ENCODE measurements at places on chromosomes 1 and 21. TPM values are rescaled to one million over a fixed set of nuclear protein-coding genes. Genes with fewer than 3 reads are reported as not detected.
A peak's percentile ranks its signal among the peaks of the same experiment; 100 is the strongest.

DNA sequence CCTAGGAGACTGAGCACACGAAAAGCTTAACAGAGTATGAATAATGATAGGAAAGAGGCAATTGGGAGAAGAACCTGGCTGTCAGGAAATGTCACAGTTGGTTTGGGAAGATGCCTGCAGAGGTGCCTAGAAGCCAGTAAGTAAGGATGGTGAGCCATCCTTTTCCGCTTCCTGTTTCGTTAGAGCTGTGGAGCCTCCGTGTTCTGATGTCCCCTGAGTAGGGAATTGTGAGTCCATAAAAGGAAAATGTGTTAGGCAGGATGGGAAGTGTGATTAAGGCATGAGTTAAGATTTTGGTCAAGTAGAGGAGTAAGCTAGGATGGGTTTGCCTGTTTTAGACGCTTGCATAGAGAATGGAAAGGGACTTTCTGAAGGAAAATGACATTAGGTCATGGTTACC lies 9.0 kb downstream of the CLIC4 start:
- DNase-seq: no peak

The ADGRL4 gene
- 14.3 TPM for polyA plus RNA-seq

DNA sequence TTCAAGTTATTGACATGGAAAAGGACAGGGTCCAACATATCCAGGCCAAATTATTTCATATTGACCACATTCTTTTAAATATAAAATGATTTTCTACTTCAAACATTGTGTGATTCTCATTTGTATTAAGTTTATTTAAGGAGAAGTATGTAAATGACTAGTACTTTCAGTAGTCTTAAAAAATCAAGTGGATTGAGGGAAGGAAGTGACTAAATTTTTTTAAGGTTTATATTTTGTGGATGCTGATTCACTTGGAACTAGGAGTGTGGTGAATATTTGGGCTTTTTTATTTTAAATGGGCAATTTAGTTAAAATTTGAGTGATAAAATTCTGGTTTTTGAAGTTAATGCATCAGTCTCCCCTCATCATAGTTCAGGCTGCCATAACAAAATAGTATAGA lies 10.1 kb downstream of the PRRC2C start:
- no peak for DNase-seq

DNA sequence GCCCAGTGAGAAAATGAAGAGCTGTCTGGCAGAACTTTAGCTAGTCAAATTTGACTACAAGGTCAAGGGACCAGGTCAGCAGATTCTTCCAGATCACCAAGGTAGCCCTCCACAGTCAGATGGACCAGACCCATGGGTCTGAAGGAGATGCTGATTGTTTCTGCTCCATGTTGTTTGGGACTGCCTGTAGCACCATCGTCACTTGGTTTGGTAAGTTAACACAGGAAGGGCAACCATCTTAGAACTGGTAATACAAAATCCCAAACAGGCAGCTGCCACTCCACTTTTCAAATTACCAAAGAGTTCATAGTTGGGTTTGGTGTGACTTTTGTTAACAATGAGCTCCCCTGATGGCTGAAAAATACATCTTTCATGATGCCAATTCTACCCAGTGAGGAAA lies 9.0 kb downstream of the ITPKB start:
- DNase-seq: no peak

- no peak for DNase-seq
Observed at GRCh38 chr1:39354572-39354971, 136.9 kb upstream of the BMP8A start.

GRCh38 chr21:45880097-45881068 lies 101.2 kb upstream of the COL6A1 start:
- peak; percentile 56 for DNase-seq

GRCh38 chr21:41766883-41767605 lies at the start of gene RIPK4:
RIPK4 (minus strand) TSS chr21:41767052; CDS start chr21:41767041, 11 bp downstream.
- DNase-seq: no peak

- no peak for DNase-seq
Observed at GRCh38 chr21:38929142-38929541, 123.4 kb downstream of the ETS2 start.

GRCh38 chr1:17215545-17215890 lies 10.6 kb downstream of the PADI1 start:
- DNase-seq: no peak

The AKT3 gene
- 3.5 TPM for polyA plus RNA-seq

- DNase-seq: no peak
Observed at GRCh38 chr1:201217146-201217545, 26.5 kb downstream of the IGFN1 start.

- no peak for DNase-seq
Observed at GRCh38 chr1:217498209-217498608, 132.7 kb downstream of the GPATCH2 start.

The ELK4 gene
- polyA plus RNA-seq: 5.5 TPM

- DNase-seq: no peak
Observed at GRCh38 chr1:240869071-240869470, 257.1 kb upstream of the GREM2 start.

GRCh38 chr1:91124290-91124985 lies 102.6 kb upstream of the ZNF644 start:
- DNase-seq: no peak

GRCh38 chr21:32813265-32813903 lies 41.8 kb upstream of the PAXBP1 start:
- DNase-seq: no peak

- DNase-seq: peak; percentile 90
Observed at GRCh38 chr1:26049531-26050247, 3.8 kb upstream of the SLC30A2 start.

GRCh38 chr1:99704356-99704816 lies 58.5 kb downstream of the PALMD start:
- DNase-seq: no peak

The GJC2 gene
- 0.19 TPM for polyA plus RNA-seq

The SH2D5 gene
- polyA plus RNA-seq: 0.86 TPM

The KRTAP21-2 gene
- polyA plus RNA-seq: not detected

DNA sequence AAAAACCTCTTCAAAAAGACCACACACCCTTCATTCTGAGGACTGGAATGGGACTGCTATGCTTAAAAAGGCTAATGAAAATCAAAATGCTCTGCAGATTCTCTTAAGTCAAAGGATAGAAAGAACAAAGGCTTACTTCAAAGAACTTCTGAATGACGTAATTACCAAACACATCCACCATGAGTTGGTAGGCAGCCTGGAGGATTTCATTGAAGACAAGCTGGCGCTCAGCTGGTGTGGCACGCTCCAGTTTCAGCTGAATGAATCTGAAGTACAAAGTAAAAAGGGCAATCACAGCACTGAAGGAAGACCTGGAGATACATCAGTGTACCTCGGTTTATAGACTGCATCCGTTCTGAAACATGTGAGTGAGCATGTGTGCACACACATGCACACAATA lies 43.5 kb upstream of the SDC3 start:
- DNase-seq: no peak

- no peak for DNase-seq
Observed at GRCh38 chr1:7447093-7447492, 324.0 kb upstream of the VAMP3 start.

DNA sequence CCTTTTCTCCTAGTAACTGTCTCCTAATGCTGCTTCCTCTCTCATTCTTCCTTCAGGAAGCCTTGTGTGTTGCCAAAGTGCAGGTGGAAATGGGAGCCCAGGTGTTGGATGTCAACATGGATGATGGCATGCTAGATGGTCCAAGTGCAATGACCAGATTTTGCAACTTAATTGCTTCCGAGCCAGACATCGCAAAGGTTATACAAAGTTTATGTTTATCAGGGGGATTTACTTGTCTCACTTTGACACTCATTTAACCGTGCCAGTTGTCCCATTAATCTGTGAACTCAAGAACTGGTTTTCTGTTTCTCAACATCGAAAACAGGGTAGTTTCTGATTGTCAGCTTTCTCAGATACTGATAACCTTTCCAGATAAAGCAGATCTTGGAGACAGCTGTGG lies 40.4 kb downstream of the MTR start:
- DNase-seq: no peak

The PLK3 gene
- 3.5 TPM for polyA plus RNA-seq

GRCh38 chr21:16454399-16454798 lies 724.6 kb downstream of the USP25 start:
- DNase-seq: no peak

DNA sequence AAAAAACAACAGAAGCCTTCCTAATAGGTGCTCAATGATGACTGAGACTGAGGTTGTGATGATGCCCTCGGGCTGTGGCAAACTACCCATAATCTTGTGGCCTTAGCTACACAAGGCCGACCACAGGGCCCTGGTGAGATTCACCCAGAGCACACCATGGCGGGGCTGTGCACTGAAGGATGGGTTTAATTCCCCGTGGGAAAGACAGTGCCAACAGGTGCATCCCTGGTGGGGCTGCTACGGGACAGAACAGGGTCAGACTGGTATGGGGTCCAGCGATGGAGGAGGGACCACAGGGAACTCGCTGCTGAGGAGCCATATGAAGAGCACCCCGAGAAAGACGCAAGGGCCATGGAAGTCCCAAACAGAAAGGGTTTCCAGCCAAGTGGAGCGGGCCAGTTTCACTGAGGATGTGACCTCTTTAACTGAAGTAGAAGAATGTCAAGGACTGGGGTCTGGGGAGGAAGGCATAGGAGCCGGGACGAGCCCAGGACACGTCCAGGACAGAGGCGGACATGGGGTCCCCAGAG lies 21.3 kb downstream of the PRDM15 start:
- no peak for DNase-seq

DNA sequence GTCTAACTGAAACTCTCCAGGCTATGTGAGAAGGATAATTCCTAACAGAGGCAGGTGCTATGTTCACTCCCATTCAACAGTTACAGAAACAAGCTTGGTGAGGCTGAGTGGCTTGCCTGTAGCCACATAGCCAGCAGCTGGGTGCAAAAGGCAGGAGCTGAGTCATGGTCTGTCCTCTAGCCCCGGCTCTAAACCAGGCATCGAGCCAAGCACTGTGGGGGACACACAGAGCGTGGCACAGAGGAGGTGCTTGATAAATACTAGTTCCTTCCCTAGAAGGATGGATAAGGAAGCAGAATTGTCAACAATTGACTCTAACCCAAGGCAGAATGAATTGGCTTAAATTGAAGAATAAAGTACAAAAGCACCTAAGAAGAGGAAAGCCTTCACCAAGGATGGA lies 10.4 kb upstream of the KCNA2 start:
- DNase-seq: no peak

The LCE2B gene
- polyA plus RNA-seq: not detected

The AMIGO1 gene
- 16.0 TPM for polyA plus RNA-seq

DNA sequence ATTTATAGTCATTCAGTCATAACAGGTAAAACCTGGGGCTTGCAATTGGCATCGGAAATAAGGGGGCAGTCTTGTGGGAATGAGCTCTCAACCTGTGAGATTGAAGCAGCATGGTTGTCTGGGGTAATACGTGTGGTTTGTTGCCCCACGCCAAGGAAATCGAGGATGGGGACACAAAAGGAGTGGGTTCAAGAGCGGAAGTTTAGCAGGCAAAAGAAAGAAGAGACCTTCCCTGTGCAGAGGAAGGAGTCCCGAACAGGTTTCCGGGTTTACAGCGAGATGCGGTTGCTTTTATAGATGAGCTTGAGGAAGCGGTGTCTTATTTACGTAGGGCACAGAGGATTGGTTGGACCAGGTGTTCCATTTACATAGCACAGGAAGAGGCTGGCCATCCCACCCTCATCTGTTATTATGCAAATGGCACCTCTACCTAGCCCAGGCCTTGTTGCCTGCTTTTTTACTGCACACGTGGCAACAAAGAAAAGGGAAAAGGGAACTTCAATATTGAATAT lies 37.3 kb downstream of the IFNAR1 start:
- DNase-seq: no peak

GRCh38 chr1:80457409-80457808 lies 1343.3 kb upstream of the ADGRL2 start:
- no peak for DNase-seq

The TSNAX gene
- 18.0 TPM for polyA plus RNA-seq

All from psoas muscle (tissue), 8 donors.